Testis (tissue), 5 donors: ENCODE measurements at places on chromosomes 13 and 19. TPM values are rescaled to one million over a fixed set of nuclear protein-coding genes. Genes with fewer than 3 reads are reported as not detected.

C19orf67 gene
- polyA plus RNA-seq: 12.6 TPM

YJEFN3 gene
- 24.2 TPM for polyA plus RNA-seq

- peak; percentile 78 for DNase-seq
Measured at GRCh38 chr19:17718947-17719711, at the start of gene MAP1S. Gene MAP1S, plus strand, starts transcription at chr19:17719480. Its CDS starts 23 bp downstream, at chr19:17719503.

DNA sequence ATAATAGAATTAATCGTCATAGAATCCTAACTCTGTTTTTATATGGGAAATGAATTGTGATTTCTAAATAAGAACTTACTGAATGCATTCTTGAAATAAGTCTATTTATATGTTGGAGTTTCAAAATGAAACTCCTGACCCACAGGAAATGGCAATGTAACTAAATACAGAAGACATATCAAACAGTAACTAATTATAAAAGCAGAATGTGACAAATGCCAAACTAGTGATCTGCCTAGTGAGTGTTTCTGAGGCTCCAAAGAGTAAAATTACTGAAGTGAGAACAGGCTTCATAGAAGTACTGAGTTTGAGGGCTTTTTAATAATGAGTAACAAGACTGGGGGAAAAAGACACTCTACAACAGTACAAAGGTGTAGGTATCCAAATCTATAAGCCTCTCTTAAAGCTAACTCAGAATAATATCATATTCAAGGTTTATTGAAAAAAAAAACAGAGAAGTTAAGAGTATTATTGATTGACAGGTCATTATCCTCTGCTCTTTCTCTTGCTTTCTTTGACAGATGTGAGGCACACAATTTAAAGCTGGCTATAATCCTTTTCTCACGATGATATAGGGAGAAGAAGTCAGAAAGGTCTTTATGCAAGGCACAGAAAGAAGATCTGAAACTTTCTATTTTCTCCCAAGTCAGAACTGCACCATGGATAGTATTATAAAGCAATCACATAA lies 17.4 kb upstream of the ATXN8OS start:
- DNase-seq: no peak

GRCh38 chr13:80145171-80145690 lies 195.7 kb downstream of the SPRY2 start:
- DNase-seq: peak; percentile 24

- no peak for DNase-seq
Measured at GRCh38 chr13:60227158-60227557, 63.4 kb upstream of the DIAPH3 start.

DNA sequence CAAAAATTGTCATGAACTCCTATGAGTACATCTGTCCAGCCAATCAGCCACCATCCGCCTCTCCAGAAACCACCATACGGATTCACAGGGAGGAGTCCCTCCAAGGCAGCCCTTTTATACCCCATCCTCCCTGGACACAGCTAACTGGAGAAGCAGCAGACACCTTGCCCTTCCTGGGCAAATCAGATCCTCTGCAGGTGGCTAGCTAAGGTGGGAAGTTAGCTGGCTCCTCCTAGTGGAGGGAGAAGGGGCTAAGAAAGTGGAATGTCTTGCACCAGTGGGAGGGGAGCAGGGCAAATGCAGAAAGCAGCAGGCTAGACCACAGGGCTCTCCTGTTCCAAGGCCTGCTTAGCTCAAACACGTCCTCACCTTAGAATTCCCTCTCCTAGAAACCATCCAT lies 46.2 kb upstream of the UQCRFS1 start:
- DNase-seq: no peak

- no peak for DNase-seq
Measured at GRCh38 chr19:4829001-4829712, 2.4 kb downstream of the TICAM1 start.

GRCh38 chr19:596263-596655 lies 6.6 kb downstream of the HCN2 start:
- no peak for DNase-seq

DNA sequence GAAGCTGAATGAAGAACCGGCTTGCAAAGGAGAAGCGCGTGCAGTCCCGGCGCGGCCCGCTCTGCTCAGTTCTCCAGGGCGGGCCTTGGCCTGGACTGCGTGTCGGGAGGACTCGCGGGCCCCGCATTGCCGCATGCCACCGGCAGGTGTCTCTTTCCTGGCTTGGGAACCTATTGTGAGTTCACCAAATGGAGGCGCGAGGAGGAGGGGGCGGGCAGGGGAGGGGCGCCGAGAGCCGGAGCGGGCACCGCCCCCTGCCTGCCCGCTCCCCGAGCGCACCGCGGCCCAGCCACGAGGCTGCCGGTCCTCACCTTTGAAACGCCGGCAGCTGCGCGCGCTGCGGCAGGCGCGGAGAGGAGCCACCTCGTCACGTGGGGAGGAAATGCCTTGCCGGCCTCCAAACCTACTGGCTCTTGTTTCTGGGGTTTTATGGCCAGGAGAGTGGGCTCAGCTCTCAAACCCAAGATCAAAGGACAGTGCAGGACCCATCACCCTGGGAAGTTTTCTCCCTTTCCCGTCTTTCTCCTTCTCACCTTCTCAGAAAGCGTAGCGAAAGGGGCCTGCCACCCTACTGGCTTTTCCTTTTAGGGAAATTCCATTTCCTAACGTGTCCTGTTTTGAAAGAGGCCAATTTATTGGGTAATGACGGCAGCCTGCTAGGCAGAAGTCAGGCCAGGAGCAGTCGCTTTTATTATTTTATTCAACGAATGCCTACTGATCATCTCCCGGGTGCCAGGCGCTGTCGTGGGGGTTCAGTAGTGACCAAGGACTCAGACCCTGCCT lies 13.8 kb upstream of the UBE2L5 start:
- DNase-seq: peak; percentile 94
